ENCODE measurements at places on chromosomes 7 and 10. TPM values are rescaled to one million over a fixed set of nuclear protein-coding genes. Genes with fewer than 3 reads are reported as not detected.

LEP gene
- total RNA-seq, result 7.4 TPM

CPA1 gene
- total RNA-seq, result not detected

HOXA6 gene
- total RNA-seq, result 1.7 TPM

MPP7 gene
- total RNA-seq, result 24.8 TPM

CAMK2B gene
- total RNA-seq, result 3.2 TPM

DNA sequence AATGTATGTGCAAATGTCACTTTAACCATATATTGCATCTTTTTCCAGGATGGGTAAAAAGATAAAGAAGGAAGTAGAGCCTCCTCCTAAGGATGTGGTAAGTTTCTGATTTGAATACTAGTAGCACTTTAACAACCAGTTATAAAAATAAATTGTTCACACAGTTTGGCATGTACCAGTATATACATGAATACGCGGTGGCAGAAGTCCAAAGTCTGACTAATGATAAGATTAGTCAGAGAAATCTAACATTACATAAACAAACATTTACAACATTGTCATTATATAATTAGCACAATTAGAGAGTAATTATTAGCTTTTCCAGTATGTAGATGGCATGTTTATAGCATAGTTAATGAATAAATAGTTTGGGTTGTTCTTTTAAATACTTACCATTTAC lies 4.1 kb downstream of the ARMC3 start:
- no peak for DNase-seq

DNA sequence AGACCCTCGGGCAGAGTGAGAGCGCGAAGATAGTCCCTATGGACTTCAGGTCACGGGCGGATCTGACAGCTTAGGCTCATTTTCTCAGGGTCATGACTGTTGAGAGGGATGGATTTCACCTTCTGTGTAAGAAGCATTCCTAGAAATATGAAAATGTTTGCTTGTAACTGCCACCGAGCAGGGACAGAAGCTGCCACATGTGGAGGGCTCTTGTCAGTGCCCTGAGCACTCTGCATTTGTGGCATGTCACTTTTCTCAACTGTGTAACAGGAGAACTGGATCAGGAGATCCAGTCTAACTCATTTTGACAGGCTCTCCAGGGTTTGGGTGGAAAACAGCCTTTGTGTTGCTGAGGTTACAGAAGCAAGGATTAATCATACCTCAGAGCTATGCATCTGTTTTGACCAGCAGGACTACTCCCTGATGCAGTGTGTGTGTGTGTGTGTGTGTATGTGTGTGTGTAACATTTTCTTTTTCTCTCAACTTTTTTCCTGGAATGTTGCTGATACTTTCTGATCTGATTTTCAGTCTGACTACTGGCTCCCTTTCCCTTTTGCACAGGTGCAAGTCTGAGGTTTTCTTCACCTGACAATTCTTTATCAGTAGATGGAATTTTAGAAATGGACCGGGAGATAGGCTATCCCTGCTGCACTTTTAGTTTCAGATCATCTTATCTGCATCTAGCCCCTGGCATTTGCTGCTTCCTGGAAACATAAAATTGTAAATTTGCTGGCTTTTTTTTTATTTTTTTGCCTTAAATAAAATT lies 183.3 kb downstream of the STK31 start:
- DNase-seq, result no peak

- DNase-seq, result no peak
These were observed 1692.0 kb downstream of the REEP3 start for GRCh38 chr10:65213170-65213569.

GRCh38 chr10:119812684-119813083 lies 60.0 kb downstream of the MCMBP start:
- no peak for DNase-seq

DNA sequence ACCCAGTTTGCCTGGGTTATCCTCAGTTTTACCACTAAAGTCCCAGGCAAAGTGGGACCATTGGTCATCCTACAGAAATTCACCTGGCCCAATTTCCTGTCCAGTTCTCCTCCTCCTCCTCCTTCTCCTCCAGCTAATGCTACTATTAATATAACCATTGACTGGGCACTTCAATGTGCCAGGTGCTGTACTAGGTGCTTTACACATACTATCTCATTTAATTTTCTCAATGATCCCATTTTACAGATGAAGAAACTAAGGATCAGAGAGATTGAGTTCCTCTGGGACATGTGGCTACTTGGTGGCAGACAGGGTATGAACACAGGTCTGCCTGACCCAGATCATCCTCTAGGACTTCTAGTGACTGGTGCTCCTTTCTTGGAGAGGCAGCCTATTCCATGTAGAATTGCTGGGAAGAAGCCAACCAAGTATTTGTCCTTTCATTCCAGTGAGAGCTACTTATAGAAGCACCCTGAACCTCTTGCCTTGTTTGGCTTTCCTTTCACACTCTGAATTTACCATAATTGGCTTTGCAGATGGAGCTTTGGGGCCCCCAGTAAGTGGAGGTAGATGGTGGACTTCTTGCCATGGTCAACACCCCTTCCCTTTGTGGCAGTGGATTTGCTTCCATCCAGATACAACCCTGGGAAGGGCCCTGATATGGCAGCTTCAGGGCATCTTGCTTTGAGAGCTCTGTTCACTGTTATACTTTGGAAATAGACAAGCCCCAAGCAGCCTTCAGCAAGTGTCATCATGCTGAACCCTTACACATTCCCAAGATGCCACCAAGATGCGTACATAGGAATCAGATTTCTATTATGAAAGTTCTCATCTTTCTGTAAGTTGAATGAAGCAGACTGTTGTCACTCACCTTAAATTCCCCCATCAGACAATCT lies 78.7 kb downstream of the MYOF start:
- DNase-seq, result no peak

GRCh38 chr10:15824498-15824897 lies 35.8 kb downstream of the MINDY3 start:
- DNase-seq, result no peak

GRCh38 chr7:74674166-74674565 lies 16.6 kb downstream of the GTF2I start:
- DNase-seq, result no peak

- no peak for DNase-seq
These were observed 14.8 kb upstream of the CD36 start for GRCh38 chr7:80623503-80624252.

DNA sequence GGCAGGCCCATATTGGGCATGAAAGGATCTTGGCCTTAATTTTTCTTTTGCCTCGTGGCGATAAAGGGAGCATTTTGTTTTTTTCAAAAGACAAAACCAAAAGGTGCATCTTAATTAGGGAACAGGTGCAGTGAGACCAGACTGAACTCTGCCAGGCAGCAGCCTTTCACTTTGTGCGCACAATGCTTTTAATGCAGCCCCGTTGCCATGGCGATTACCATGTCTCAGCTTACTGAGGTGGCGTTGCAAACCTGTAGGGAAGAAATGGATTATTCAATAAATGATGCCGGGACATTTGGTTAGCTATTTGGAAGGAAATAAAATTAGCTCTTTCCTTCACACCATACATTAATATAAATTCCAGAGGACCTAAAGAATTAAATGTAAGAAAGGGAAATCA lies 61.9 kb downstream of the MYL10 start:
- no peak for DNase-seq

GRCh38 chr10:44910602-44911001 lies 535 bp upstream of the TMEM72 start:
- no peak for DNase-seq

- DNase-seq, result no peak
These were observed 18.1 kb upstream of the ITGB8 start for GRCh38 chr7:20312562-20312961.

Measured in vagina (tissue), 2 donors.